ENCODE measurements at places on chromosomes 2 and 18. TPM values are rescaled to one million over a fixed set of nuclear protein-coding genes. Genes with fewer than 3 reads are reported as not detected.

Gene SLC39A6
- 6.3 TPM for polyA plus RNA-seq

Gene KANSL1L
- 4.4 TPM for polyA plus RNA-seq

Gene CYBRD1
- polyA plus RNA-seq, result 5.8 TPM

Gene FABP1
- polyA plus RNA-seq, result 7,337 TPM

Gene SCN1A
- 0.11 TPM for polyA plus RNA-seq
